ENCODE measurements at places on chromosomes 16 and 17. TPM values are rescaled to one million over a fixed set of nuclear protein-coding genes. Genes with fewer than 3 reads are reported as not detected.

The C16orf92 gene
- not detected for total RNA-seq

The NAE1 gene
- total RNA-seq, result 69.4 TPM

The ARL5C gene
- total RNA-seq, result not detected

The RNF227 gene
- 3.8 TPM for total RNA-seq

The GAS2L2 gene
- not detected for total RNA-seq

The TBC1D3C gene
- total RNA-seq, result not detected

The UMOD gene
- total RNA-seq, result not detected

The SLC12A3 gene
- total RNA-seq, result 4.2 TPM

The NXPH3 gene
- 0.45 TPM for total RNA-seq

The KRT40 gene
- total RNA-seq, result 2.3 TPM

The PAGR1 gene
- 25.5 TPM for total RNA-seq

The NPIPA7 gene
- 3.5 TPM for total RNA-seq

The SPATA32 gene
- not detected for total RNA-seq

The HIC1 gene
- total RNA-seq, result 3.4 TPM

The KRTAP9-4 gene
- total RNA-seq, result not detected

The FBXW10B gene
- total RNA-seq, result 2.4 TPM

The LSM12 gene
- total RNA-seq, result 50.6 TPM

The SGSH gene
- 45.4 TPM for total RNA-seq

The CA5A gene
- 0.70 TPM for total RNA-seq

The GNGT2 gene
- total RNA-seq, result 0.34 TPM

The SLC52A1 gene
- 1.5 TPM for total RNA-seq

The MPO gene
- not detected for total RNA-seq

The PNMT gene
- 5.4 TPM for total RNA-seq

The RNF112 gene
- 0.60 TPM for total RNA-seq

The ATP2A1 gene
- 1.5 TPM for total RNA-seq

The HS3ST3B1 gene
- 6.6 TPM for total RNA-seq

The IGSF6 gene
- not detected for total RNA-seq

The OTOP2 gene
- not detected for total RNA-seq
